Small intestine (tissue), 16 donors: ENCODE measurements at places on chromosomes 12 and 14.

DNA sequence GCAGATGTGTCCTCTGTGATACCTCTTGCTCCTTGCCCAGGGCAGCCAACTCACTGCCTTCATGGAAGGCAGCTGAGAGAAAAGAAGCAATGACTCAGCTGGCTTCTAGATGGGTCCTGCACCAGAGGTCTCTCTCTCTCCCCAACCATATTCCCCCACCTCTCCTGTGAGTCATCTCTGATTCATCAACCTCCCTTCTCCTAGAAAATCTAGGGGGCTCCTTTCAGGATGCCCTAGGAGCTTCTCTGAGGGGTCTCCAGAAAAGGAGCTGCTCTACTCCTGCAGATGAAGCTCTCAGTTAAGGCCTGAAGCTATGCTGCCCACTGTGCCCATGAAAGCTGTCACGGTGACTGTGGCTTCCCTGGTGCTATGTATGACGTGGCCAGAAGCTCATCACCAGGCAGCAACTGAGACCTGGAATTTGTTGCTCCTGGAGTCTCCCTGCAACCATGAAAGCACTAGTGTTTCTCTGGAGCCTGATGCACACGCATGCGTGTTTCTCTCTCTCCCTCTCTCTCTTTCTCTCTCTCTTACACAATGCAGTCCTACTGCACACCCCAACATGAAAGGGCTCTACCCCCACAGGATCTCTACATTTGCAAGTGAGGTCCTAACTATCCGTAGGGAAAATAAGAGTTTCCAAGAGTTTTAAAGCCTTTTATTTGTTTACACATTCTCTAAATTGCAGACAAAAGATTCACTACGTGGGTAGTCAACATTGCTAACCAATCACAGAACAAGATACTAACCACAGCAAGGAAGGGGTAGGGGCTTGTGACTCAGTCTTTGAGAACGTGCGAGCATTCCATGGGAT is 285.3 kb downstream of the DPF3 start:
- DNase-seq = no peak

- DNase-seq = no peak
Observed at GRCh38 chr12:3600039-3600720, 109.2 kb downstream of the PRMT8 start.

- DNase-seq = no peak
Observed at GRCh38 chr12:95972832-95973456, 23.2 kb downstream of the HAL start.

DNA sequence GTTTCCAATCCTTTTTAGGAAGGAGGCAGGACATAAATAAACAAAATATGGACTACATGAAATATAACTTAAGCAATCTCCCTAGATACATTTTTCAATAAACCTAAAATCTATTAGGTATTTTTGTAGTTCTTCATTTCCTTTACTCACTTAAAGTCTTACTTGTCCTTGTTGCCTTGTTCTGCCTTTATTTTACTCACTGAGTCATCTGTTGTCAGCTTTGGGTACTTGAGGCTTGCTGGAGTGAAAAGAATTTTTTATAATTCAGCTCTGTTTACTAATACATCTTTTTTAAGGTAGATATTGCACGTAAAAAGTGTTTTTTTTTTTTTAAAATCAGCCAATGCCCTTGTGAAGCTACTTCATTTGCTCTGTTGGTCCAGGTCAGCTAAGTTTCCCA is 216.2 kb downstream of the PELI2 start:
- DNase-seq = no peak

- peak; percentile 72 for DNase-seq
Observed at GRCh38 chr12:6230321-6231110, 30.3 kb downstream of the CD9 start.

- DNase-seq = peak; percentile 51
Observed at GRCh38 chr12:109773384-109774011, 59.7 kb downstream of the TRPV4 start.

DNA sequence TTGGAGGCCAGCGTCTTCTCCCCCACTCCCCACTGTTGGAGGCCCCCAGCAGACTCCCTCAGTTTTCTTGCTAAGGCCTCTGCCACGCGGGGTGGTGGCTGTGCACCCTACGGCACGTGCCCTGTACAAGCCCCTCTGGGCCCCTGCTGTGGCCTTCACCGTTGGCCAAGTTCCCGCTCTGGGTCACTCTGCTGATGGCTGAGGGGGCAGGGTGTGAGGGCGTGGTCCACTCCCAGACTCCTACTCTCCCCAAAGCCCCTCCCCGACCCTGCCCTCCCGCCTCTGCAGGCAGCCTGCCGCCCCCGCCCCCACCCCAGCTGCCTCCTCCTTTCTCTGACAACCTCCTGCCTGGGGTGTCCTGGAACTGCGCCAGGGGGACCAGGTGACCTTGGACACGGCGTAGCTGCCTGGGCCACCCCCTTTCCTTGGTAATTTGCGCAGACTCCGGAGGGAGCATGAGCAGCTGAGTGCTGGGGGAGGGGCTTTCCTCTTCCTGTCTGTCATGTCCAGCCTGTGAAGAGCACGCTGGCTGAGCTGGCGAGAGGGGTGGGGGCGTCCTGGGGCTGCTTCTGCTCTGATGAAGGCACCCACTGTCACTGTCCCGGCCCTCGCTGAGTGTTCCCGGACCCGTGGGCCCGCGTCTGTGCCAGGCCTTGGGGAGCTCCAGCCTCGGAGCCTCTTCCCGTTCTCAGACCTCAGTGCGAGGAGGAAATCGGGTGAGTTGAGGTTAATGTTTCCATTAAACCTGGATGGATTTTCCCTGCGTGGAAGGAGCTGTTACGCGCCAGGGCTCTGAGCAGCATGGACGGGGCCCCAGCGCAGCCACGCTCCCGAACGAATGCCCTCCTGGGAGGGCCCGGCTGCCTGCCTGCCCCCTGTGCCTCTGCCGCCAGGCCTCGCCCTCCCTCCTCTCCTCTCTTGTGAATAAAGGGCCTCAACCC is 85.0 kb downstream of the KIF26A start:
- DNase-seq = peak; percentile 82

DNA sequence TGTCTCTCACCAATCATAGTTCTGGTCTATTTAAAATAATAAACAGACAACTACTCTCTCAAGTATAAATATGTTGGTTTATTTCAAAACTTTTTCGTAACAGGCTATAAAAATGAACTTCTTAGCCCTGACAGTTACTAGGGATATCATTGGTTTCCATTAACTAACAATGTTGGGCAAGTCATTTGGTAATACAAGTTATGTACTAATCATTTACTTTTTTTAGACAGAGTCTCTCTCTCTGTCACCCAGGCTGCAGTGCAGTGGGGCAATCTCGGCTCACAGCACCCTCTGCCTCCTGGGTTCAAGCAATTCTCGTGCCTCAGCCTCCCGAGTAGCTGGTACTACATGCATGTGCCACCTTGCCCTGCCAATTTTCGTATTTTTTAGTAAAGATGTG is 14.6 kb upstream of the KANSL2 start:
- no peak for DNase-seq

- DNase-seq = no peak
Observed at GRCh38 chr14:44609876-44610510, 102.9 kb upstream of the FSCB start.

- no peak for DNase-seq
Observed at GRCh38 chr14:65149116-65149515, 46.8 kb upstream of the MAX start.
